ENCODE measurements at places on chromosomes 5 and 9.

DNA sequence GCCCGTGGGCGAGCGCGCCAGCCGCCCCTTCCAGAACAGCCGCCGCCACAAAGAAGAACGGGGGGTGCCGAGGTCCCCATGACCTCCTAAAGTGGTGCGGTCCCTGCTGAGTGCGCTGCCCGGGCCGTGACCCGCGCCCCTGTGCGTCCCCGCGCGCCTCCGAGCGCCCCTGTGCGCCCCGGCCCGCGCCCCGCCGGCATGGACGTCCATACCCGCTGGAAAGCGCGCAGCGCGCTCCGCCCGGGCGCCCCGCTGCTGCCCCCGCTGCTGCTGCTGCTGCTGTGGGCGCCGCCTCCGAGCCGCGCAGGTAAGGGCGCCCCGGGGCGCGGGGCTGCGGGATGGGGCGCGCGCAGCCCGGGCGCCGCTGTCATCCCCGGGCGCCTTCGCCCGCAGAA is 384 bp downstream of the COL5A1 start:
- no peak overlapping the region for H3K27ac ChIP-seq
- no peaks in the 10 kb centered on the region for H3K36me3 ChIP-seq
- no peaks in the 10 kb centered on the region for H3K4me1 ChIP-seq

- no peak for DNase-seq
- no peaks in the 10 kb centered on the region for H3K27me3 ChIP-seq
- H3K36me3 ChIP-seq, result no peaks in the 10 kb centered on the region
These were observed 17.4 kb downstream of the ANKS6 start for GRCh38 chr9:98778711-98779530.

DNA sequence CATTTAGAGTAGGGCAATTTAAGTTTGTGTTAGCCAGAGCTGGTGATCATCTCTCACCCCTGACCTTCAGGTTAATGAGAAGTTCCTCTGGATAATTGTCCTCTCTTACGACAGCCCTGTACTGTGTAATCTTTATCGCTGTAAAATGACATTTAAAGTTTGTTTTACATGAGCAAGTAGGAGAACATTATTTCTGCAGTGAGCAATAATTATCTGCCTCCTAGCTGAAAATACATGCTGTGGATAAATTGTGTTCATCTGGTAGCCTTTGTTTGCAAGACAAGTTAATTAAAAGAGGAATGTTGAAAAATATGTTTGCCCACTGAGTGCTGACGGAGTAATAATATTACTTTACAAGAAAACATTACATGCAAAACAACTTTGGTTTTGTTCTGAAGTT is 1083.8 kb upstream of the NUDT12 start:
- no peak overlapping the region for H3K27ac ChIP-seq
- H3K4me1 ChIP-seq, result no peaks in the 10 kb centered on the region
- no peaks in the 10 kb centered on the region for H3K36me3 ChIP-seq
- no peak overlapping the region for H3K4me3 ChIP-seq

- H3K27ac ChIP-seq, result no peak overlapping the region
- H3K27me3 ChIP-seq, result no peaks in the 10 kb centered on the region
- H3K4me3 ChIP-seq, result no peak overlapping the region
- peak; percentile 16 for DNase-seq
- H3K36me3 ChIP-seq, result no peaks in the 10 kb centered on the region
These were observed 24.9 kb downstream of the ROPN1L start for GRCh38 chr5:10466446-10467073.

- H3K27me3 ChIP-seq, result no peaks in the 10 kb centered on the region
- peaks cover 83% of the 10 kb centered on the region for H3K36me3 ChIP-seq
- no peaks in the 10 kb centered on the region for H3K4me1 ChIP-seq
- DNase-seq, result no peak
- H3K4me3 ChIP-seq, result no peak overlapping the region
These were observed 7.4 kb upstream of the FBXO10 start for GRCh38 chr9:37583522-37584121.

DNA sequence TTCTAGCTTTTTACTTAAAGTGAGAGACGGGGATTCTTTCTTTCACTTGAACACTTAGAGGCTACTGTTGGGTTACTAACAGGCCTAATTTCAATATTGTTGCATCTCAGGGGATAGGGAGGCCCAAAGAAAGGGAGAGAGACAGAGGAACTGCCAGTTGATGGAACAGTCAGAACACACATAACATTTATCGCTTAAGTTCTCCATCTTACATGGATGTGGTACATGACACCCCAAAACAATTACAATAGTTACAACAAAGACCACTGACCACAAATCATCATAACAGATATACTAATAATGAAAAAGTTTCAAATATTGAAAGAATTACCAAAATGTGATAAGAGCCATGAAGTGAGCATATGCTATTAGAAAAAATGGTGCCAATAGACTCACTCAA is 4.3 kb upstream of the RIC1 start:
- H3K4me3 ChIP-seq, result no peak overlapping the region
- H3K36me3 ChIP-seq, result peaks cover 7% of the 10 kb centered on the region
- H3K27ac ChIP-seq, result peak overlapping the region; percentile 97
- no peaks in the 10 kb centered on the region for H3K27me3 ChIP-seq
- no peak for DNase-seq
- H3K4me1 ChIP-seq, result peaks cover 58% of the 10 kb centered on the region

- H3K27ac ChIP-seq, result no peak overlapping the region
- H3K27me3 ChIP-seq, result no peaks in the 10 kb centered on the region
- peaks cover 16% of the 10 kb centered on the region for H3K36me3 ChIP-seq
- H3K4me3 ChIP-seq, result no peak overlapping the region
- no peak for DNase-seq
These were observed 2.1 kb upstream of the SCAI start for GRCh38 chr9:125145425-125145824.

GRCh38 chr9:70413464-70413798 is 1.0 kb downstream of the KLF9 start:
- no peaks in the 10 kb centered on the region for H3K36me3 ChIP-seq
- DNase-seq, result peak; percentile 46

- no peak overlapping the region for H3K27ac ChIP-seq
- no peak for DNase-seq
- H3K4me3 ChIP-seq, result no peak overlapping the region
- H3K27me3 ChIP-seq, result no peaks in the 10 kb centered on the region
These were observed 150.1 kb upstream of the RFX3 start for GRCh38 chr9:3675946-3676345.

DNA sequence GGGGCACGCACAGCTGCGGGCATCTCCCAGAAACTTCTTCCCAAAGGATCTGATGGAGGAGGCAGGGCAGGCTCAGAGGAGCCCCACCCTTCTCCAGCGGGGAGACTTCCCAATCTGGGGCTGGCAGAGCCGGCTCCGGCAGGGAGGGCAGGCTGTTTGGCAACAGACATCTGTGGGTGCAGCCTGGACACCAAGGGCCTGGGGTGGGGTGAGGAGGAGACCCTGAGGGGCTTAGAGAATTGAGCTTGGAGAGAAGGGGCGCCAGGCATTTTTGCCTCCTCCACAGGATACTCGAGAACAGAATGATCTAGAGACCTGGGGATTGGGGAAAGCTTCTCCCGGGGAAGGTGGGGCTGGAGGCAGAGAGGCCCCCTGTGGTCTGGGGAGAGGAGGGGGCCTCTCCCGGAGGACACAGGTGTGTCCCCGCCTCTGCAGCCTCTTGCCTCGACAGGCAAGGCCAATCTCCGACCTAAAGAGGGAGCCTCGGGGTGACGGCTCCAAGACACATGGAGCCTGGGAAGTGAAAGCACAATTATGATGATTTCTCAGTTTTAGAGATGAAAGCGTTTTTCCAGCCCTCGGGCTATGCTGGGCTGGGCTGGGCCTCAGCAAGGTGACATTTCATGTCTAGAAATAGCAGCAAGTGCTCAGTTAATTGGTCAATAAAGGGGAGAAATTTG is 8.4 kb downstream of the LHX3 start:
- H3K4me3 ChIP-seq, result no peak overlapping the region
- DNase-seq, result no peak
- no peaks in the 10 kb centered on the region for H3K36me3 ChIP-seq

DNA sequence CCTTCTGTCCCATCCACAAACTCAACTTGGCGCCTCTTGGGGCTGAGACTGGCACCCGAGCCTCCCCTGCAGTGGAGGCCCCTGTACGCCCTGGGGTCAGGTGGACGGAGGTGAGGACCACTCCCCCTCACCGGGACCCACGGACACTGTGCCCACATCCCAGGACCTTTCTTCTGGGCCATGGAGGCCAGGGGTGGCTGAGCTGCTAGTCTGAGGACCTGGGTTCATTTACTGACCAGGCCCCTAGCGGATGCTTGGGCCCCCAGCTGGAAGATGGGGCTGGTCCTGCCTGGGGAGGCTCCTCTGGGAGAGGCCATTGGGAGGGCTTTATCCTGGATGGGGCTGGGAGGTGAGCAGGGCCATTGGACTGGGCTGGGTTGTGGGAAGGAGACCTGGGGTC is 16.9 kb upstream of the SLC6A19 start:
- H3K27me3 ChIP-seq, result no peaks in the 10 kb centered on the region
- H3K36me3 ChIP-seq, result no peaks in the 10 kb centered on the region
- H3K27ac ChIP-seq, result no peak overlapping the region
- DNase-seq, result no peak
- no peak overlapping the region for H3K4me3 ChIP-seq
- H3K4me1 ChIP-seq, result no peaks in the 10 kb centered on the region

- H3K27me3 ChIP-seq, result no peaks in the 10 kb centered on the region
- no peak overlapping the region for H3K27ac ChIP-seq
- DNase-seq, result no peak
- peak overlapping the region; percentile 76 for H3K4me3 ChIP-seq
These were observed 1.0 kb downstream of the NUDCD2 start for GRCh38 chr5:163458778-163459385.

GRCh38 chr9:137078701-137079400 is 1.5 kb downstream of the UAP1L1 start:
- no peak for DNase-seq
- peak overlapping the region; percentile 77 for H3K4me3 ChIP-seq
- H3K4me1 ChIP-seq, result peaks cover 18% of the 10 kb centered on the region
- H3K27ac ChIP-seq, result no peak overlapping the region
- no peaks in the 10 kb centered on the region for H3K27me3 ChIP-seq

DNA sequence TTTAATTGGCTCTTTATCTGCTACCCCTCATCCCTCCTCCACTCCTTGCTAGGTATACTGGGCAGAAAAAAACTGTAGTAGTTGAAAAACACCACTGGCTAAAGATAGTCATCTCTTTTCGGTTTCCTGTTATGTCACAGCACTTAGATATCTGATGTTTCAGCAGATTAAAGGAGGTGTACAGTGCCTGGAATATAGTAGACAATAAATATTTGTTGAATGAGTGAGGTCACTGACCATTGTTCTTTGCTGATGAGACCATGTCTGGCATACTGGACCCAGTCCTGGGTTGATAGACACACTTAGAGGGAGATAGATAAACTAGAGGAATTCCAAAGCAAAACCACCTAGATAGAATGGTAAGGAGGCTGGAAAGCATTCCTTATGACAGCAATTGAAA is 3.2 kb downstream of the GRPEL2 start:
- H3K36me3 ChIP-seq, result peaks cover 58% of the 10 kb centered on the region
- DNase-seq, result no peak
- no peak overlapping the region for H3K4me3 ChIP-seq
- peaks cover 23% of the 10 kb centered on the region for H3K4me1 ChIP-seq
- no peak overlapping the region for H3K27ac ChIP-seq
